ENCODE measurements at places on chromosomes 3 and 15. TPM values are rescaled to one million over a fixed set of nuclear protein-coding genes. Genes with fewer than 3 reads are reported as not detected.

DNA sequence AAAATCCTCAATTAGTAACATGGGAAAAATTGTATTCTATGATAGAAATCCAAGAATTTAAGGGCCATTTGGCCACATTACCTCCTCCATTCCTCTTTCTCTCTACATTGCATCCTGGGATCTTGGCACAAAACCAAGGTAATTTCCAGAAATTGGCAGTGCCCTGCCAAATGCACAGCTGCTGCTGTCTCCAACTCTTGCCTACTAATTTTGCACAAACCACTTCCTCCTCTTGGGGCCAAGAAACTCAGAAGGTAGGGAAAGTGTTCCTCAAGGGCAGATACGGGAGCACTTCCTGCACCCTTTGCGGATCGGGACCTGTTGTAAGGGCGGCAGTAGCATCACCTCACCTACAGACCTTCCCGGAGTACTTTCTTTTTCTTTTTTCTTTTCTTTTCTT lies 57.8 kb downstream of the MAP3K13 start:
- no peaks in the 10 kb centered on the region for H3K27me3 ChIP-seq
- H3K4me1 ChIP-seq: peaks cover 34% of the 10 kb centered on the region
- DNase-seq: peak; percentile 83
- H3K4me3 ChIP-seq: no peak overlapping the region
- H3K36me3 ChIP-seq: no peaks in the 10 kb centered on the region
- peak overlapping the region; percentile 76 for H3K27ac ChIP-seq

The PRR23B gene
- total RNA-seq: not detected

The CLRN1 gene
- total RNA-seq: not detected

DNA sequence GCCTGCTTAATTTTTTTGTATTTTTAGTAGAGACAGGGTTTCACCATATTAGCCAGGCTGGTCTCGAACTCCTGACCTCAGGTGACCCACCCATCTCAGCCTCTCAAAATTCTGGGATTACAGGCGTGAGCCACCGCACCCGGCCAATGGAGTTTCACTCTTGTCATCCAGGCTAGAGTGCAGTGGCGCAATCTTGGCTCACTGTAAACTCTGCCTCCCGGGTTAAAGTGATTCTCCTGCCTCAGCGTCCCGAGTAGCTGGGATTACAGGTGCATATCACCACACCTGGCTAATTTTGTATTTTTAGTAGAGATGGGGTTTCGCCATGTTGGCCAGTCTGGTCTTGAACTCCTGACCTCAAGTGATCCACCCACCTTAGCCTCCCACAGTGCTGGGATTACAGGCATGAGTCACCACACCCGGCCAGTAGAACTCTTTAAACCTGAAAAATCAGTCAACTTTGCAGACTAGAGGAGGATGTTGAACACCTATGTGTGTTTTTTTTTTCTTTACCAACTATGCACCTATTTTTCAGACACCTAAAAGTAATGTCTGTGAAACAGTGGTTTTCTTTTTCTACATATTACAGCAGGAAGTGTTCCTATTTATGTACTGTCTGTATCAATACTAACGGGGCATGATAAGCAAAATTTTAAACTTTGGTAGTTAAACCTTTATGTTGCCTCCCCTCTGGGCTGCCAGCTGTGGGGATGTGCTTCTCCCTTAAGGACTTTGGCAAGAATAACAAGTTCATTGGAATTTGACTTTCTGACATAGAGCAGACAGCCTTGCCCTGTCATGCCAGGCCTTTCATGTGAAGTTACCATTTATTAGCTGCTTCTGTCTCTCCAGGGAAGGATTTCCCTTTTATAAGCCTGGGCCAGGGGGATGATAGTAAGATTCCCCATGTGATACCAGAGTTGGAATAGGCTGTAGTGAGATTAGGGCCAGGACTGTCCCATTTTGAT lies 8.1 kb downstream of the ARIH2 start:
- peaks cover 27% of the 10 kb centered on the region for H3K36me3 ChIP-seq
- DNase-seq: no peak
- no peaks in the 10 kb centered on the region for H3K27me3 ChIP-seq
- no peak overlapping the region for H3K27ac ChIP-seq
- H3K4me1 ChIP-seq: peaks cover 15% of the 10 kb centered on the region

DNA sequence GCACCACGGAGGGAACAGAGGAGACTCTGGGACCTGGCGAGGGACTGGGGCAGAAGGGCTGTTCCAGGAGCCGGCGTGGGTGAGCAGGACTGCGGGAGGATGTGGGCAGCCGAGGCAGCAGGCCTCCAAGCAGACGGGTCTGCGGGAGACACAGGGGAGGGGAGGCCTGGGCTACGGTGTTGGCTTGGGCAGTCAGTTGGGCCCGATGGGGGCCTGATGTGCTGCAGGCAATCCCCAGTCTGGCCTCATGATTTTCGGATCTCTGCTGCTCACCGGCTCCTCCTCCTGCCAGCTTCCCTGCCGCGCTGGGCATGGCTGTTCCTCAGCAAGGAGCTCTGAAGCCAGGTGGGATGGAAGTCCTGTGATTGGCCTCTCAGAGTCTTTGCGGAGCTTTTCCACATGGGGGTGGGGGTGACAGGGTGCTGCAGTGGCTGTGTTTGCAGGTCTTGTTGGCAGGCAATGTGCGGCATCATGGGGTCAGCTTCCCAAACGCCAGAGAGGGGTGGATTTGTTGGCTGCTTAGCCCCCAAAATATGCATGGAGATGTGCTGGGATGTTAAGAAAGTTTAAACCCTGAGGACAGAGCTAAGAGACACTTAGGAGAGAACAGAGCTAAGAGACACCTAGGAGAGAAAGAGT lies 19.3 kb downstream of the MINAR1 start:
- no peaks in the 10 kb centered on the region for H3K27me3 ChIP-seq
- H3K4me1 ChIP-seq: no peaks in the 10 kb centered on the region
- no peak for DNase-seq
- H3K4me3 ChIP-seq: no peak overlapping the region

DNA sequence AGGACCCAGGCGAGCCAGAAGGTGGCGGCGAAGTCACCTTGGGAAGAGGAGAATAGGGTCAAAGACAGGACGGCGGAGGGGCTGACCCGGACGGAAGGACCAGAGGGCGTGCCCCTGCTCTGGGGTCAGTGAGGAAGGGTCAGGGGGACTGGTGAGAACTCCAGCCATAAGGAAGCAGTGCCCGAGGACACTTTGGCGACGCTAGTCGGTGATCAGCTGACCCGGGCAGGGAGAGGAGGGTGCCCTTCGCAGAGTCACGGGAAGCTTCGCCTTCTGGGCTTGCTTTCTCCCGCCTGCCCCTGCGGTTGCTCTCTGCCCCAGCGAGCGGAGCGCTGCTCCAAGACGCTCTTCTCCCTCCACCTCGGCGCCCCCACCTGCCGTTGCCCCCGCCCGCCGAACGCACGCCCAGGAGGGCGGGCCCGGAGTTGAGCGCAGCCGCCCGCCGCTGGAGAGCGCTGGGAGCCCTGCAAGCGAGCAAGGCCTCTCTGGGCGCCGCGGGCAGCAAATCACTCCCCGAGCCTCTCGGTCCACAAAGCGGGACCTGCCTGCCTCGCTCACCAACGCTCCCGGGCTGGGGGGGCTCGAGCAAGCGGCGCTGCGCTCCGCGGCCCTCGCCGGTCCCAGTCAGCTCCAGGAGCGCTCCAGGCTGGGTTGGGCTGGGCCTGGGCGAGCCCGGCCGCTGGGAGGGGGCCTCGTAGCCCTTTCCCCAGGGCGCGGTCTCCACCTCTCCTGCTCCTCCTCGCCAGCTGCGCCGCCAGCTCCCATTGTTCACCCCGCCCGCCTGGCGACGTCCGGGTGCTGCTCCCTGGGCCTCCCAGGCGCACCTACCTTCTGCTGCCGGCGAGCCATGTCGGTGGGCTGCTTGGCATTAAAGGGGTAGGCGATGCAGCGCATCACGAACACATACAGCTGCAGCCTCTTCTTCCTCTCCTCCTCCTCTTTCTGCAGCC lies 1.2 kb downstream of the CADPS start:
- peak; percentile 84 for DNase-seq
- H3K27me3 ChIP-seq: no peaks in the 10 kb centered on the region
- peak overlapping the region; percentile 37 for H3K4me3 ChIP-seq
- H3K4me1 ChIP-seq: no peaks in the 10 kb centered on the region
- no peaks in the 10 kb centered on the region for H3K36me3 ChIP-seq
- H3K27ac ChIP-seq: peak overlapping the region; percentile 78

DNA sequence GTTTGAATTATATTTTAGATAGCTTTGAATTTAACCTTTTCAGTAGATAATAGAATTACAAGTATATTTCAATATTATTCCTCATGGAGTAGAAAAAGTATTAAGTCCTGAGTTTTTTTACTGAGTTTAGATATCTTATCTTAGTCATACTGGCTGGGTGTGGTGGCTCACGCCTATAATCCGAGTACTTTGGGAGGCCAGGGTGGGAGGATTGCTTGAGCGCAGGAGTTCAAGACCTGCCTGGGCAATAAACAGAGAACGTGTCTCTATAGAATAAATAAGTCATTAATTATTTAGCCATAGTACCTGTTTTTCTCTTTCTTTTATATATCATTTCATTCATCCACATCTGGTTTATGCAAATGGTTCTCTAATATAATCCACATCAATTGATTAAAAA lies 9.9 kb downstream of the RAP2B start:
- no peaks in the 10 kb centered on the region for H3K36me3 ChIP-seq
- no peak overlapping the region for H3K27ac ChIP-seq
- no peak overlapping the region for H3K4me3 ChIP-seq
- DNase-seq: no peak

The LTK gene
- 0.17 TPM for total RNA-seq

The CADM2 gene
- 0.28 TPM for total RNA-seq

All from pancreas (tissue), 10 donors.